ENCODE measurements at places on chromosomes 3 and 15.

DNA sequence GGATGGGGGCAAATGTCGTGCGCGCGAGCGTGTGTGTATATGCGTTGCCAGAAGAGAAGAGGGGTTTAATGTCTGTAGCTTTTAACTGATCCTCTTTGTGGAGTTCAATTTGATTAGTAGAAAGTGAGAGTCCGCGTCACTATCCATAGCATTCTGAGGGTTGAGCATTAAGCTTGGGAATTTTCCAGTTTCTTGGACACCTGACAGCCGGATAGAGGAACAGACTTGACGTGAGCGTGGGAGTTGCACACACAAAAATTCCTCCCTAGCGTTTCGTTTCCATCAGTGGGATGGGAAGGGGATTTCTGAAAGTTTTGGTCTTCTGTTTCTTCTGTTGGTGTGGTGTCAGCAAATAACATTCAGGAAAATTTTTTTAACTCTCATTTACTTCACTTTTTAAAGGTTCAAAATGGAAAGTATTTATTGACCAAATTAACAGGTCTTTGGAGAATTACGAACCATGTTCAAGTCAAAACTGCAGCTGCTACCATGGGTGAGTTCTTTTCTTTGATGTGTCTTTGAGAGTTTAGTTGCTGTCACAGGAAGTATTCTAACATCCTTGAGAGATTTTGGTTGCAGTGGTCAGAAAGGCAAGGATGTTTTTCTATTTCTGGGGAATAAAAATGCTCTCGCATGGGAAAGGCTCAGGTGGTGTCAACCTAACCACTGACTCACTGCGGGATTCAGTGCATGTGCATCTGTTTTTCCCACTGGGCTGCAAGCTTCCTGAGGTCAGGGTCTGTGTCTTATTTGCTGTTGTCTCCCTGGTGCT is 841 bp downstream of the POGLUT1 start:
- no peak for DNase-seq

- no peak for DNase-seq
Measured at GRCh38 chr15:92943581-92943980, 43.5 kb downstream of the CHD2 start.

- no peak for DNase-seq
Measured at GRCh38 chr3:188972310-188972709, 199.5 kb upstream of the TPRG1 start.

- DNase-seq: no peak
Measured at GRCh38 chr3:149180057-149180573, 41.5 kb downstream of the CP start.

DNA sequence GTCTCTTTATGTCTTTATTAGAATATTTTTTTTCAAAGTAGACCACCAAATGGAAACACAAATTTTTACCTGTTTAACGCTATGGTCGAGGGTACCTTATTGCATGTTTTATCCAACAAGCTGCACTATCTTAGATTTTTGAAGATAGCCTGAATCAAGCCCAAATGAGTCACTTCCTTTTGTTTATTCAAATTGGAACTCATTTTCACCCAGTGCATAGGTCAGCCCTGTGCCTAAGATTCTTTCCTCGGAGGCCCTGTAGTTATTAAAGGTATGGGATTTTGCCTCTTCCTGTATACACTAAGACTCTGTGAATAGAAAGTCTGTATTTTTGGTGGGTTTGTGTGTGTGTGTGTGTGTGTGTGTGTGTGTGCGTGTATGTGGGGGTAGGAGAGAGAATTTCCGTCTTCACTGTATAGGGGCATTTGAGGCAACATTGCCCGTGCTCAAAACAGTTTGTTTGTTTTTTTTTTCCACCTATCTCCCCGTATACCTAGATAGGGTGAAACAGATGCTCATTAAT is 358.0 kb upstream of the CADM2 start:
- DNase-seq: no peak

- DNase-seq: no peak
Measured at GRCh38 chr3:8868996-8869395, 94.3 kb downstream of the RAD18 start.

- no peak for DNase-seq
Measured at GRCh38 chr15:33655488-33655887, 312.8 kb upstream of the CHRM5 start.

DNA sequence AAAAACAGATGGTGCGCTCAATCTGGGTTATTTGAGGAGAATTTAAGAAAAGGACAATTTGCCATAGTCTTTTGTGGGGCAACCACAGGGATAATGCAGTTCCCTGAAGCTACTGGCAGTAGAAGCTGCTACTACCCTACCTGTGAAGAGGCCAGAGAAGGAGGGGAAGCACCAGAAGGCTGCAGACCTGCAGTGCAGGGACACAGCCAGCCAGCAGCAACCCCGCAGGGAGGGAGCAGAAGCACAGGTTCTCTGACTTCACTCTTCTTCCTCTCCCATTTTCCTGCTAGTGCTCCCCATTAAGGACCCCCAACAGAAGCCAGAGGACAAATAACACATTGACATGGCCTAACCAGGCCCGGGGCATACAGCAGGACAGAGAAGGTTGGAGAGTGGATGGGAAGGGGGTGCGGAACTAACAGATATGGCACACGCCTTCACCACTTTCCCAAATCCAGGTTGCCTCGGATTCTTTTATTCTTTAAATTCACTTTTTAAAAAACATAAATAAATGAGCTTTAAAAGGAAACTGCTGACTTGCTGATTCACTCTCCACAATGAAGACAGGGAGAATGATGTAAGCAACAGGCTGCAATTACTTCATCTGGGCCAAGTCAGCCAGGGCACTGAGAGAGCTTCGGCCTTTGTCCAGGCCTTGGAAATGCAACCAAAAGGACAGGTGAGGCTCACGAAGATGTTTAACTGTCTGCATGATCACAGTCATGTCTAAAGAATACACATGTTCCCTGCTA is 30.1 kb downstream of the POPDC2 start:
- DNase-seq: no peak

- no peak for DNase-seq
Measured at GRCh38 chr3:43597961-43598360, 23.9 kb downstream of the ANO10 start.

GRCh38 chr3:12396471-12396870 is 87.8 kb upstream of the TSEN2 start:
- no peak for DNase-seq

- no peak for DNase-seq
Measured at GRCh38 chr3:124784686-124785382, 54.6 kb downstream of the UMPS start.

Data from stimulated activated CD8-positive, alpha-beta memory T cell treated with anti-CD3 and anti-CD28 coated beads, Interleukin-4, amount 100 ng/mL, for 1 hour (primary cell).